T-cell (primary cell): ENCODE measurements at places on chromosomes 5 and 9.

GRCh38 chr9:121055642-121056143 lies 5.6 kb upstream of the C5 start:
- no peak for DNase-seq
- no peak overlapping the region for H3K27ac ChIP-seq
- no peaks in the 10 kb centered on the region for H3K36me3 ChIP-seq
- H3K4me1 ChIP-seq = no peaks in the 10 kb centered on the region
- H3K27me3 ChIP-seq = no peaks in the 10 kb centered on the region
- no peak overlapping the region for H3K4me3 ChIP-seq

GRCh38 chr9:34572092-34572491 lies 17.4 kb downstream of the CNTFR start:
- no peaks in the 10 kb centered on the region for H3K4me1 ChIP-seq
- H3K36me3 ChIP-seq = no peaks in the 10 kb centered on the region
- no peak for DNase-seq
- no peak overlapping the region for H3K27ac ChIP-seq
- H3K27me3 ChIP-seq = peaks cover 66% of the 10 kb centered on the region

- no peak overlapping the region for H3K4me3 ChIP-seq
- no peaks in the 10 kb centered on the region for H3K36me3 ChIP-seq
- H3K27ac ChIP-seq = no peak overlapping the region
- no peaks in the 10 kb centered on the region for H3K4me1 ChIP-seq
- no peaks in the 10 kb centered on the region for H3K27me3 ChIP-seq
These were observed 72.1 kb upstream of the ARAP3 start for GRCh38 chr5:141753971-141754713.

DNA sequence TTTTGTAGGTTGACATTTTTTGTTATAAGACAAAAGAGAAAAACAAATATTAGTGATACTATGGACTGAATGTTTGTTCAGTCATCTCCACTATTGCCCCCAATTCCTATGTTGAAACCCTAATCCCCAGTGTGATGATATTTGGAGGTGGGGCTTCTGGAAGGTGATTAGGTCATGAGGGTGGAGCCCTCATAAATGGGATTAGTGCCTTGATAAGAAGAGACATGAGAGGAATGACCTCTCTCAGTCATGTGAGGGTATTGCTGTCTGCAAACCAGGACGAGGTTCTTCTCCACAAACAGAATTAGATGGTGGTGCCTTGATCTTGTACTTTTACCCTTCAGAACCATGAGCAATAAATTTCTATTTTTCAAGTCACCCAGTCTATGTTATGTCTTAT lies 34.5 kb upstream of the KLF9 start:
- DNase-seq = no peak
- no peaks in the 10 kb centered on the region for H3K36me3 ChIP-seq
- H3K27me3 ChIP-seq = no peaks in the 10 kb centered on the region
- H3K4me3 ChIP-seq = no peak overlapping the region

GRCh38 chr5:56414066-56414465 lies 180.9 kb upstream of the ANKRD55 start:
- H3K27ac ChIP-seq = no peak overlapping the region
- peaks cover 6% of the 10 kb centered on the region for H3K4me1 ChIP-seq
- no peak overlapping the region for H3K4me3 ChIP-seq

DNA sequence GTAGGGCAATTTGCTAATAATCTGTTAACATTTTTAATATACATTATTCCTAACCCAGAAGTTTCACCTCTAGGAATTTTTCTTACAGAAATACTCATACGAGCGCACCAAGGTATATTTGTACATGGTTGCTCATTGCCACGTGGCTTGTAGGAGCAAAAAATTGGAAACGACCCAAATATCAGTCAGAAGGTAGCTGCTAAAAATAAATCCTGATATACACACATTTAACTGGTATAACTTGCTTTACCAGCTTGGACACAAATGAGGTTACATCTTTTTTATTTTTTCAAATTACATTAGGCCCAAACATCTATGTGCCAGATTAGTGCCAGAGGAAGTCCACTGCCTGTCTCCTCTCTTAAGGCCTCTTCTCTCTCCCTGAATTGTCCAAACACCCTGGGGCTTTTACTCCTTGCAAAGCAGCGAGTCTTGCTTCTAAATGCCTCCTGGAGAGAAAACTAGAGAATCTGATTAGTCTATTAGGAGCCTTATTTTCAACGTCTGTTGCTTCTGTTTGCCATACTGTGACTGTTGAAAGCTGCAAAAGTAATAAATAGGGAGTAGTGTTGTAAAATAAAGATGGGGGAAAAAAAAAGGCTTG lies 92.0 kb upstream of the SSBP2 start:
- H3K27me3 ChIP-seq = no peaks in the 10 kb centered on the region
- H3K4me3 ChIP-seq = no peak overlapping the region
- no peak overlapping the region for H3K27ac ChIP-seq
- DNase-seq = no peak

DNA sequence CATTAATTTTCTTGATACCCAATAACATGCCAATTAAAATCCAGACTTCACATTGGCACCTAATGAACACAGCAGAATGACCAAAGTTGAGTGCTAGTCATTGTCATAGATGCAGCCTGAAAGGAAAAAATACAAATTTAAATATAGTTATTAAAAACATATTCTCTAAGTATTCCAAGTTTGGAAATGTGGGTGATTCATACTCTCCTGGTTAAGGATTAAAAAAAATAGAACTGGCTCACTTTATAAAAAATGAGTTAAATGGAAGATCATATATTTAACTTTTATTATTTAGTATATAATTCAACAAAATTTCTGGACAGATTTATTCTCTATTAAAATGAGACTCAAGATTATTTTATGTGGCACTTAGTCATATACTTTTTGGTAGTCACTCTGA lies 33.2 kb upstream of the RICTOR start:
- no peaks in the 10 kb centered on the region for H3K4me1 ChIP-seq
- H3K4me3 ChIP-seq = no peak overlapping the region
- no peak for DNase-seq
- no peak overlapping the region for H3K27ac ChIP-seq
- H3K36me3 ChIP-seq = peaks cover 69% of the 10 kb centered on the region
